Progenitor cell of endocrine pancreas (in vitro differentiated cells): ENCODE measurements at places on chromosomes 5 and 9. TPM values are rescaled to one million over a fixed set of nuclear protein-coding genes. Genes with fewer than 3 reads are reported as not detected.

- no peak for DNase-seq
- H3K27me3 ChIP-seq, result no peaks in the 10 kb centered on the region
- H3K4me1 ChIP-seq, result peaks cover 14% of the 10 kb centered on the region
Observed at GRCh38 chr9:134375430-134376385, 49.5 kb downstream of the RXRA start.

DNA sequence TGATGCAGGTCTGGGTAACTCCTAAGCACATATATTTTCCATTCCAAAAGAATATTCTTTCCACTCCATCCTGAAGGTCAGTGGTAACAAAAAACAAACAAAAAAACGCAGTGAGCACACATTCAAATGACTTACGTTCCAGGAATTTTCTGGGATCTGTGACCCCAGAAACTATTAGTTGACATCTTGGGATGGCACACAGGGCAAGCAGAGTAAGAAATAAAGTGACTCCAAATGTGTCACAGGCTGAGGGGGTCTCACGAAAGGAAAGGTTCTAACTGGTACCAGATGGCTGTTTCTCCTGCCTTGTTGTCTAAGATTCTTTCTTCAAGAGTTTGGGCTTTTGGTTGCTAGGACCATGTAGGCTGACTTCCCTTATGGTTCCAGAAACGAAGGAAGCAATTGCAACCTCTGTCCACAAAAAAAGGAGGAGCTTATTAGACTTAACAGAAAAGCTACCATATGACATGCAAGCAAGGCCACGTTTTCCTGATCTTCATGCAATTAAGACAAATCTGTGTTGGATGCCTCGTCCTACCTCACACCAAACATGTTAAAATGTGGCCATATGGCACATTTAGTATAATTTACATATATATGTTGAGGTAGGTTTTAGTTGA is 32.7 kb downstream of the PTGS1 start:
- H3K4me1 ChIP-seq, result no peaks in the 10 kb centered on the region
- no peaks in the 10 kb centered on the region for H3K36me3 ChIP-seq
- no peak overlapping the region for H3K4me3 ChIP-seq
- no peak overlapping the region for H3K27ac ChIP-seq
- peaks cover 25% of the 10 kb centered on the region for H3K27me3 ChIP-seq

DNA sequence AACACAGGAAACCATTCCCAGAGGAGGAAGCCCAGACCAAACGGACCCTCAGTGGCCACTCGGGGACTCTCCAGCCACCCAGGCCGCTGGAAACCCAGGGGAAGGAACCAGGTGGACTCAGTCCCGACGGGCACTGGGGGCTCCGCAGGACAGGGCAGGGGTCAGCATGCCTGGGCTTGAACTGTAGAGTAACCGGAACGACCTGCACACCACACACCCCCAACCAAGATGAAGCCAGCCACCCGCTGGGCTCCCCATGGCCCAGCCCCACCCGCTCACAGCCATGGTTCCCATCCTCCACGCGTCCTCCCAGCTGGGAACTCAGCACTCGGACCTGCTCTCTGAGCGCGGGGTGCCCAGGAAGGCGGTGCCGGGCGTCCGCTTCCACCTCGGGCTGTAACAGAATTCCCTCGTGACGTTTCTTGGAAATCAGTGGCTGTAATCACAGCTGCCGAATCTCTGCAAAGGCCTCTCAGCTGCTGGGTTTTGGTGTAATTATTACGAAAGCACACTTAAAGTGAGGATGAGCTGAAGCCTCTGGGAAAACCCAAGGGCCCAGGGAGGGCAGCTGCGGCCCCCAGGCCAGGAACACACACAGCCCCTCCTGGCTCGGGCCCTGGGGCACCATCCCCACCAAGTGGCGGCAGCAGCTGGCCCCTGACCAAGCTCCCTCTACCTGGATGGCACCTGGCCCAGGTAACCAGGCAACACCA is 13.8 kb downstream of the NACC2 start:
- H3K36me3 ChIP-seq, result no peaks in the 10 kb centered on the region
- no peak for DNase-seq
- no peak overlapping the region for H3K4me3 ChIP-seq

- H3K27ac ChIP-seq, result no peak overlapping the region
- no peak overlapping the region for H3K4me3 ChIP-seq
- DNase-seq, result no peak
- no peaks in the 10 kb centered on the region for H3K36me3 ChIP-seq
Observed at GRCh38 chr5:159837860-159838259, 78.4 kb upstream of the ADRA1B start.

GRCh38 chr9:68546596-68547390 is 6.1 kb upstream of the TMEM252 start:
- peaks cover 21% of the 10 kb centered on the region for H3K27me3 ChIP-seq
- DNase-seq, result no peak
- H3K36me3 ChIP-seq, result no peaks in the 10 kb centered on the region
- no peak overlapping the region for H3K4me3 ChIP-seq

DNA sequence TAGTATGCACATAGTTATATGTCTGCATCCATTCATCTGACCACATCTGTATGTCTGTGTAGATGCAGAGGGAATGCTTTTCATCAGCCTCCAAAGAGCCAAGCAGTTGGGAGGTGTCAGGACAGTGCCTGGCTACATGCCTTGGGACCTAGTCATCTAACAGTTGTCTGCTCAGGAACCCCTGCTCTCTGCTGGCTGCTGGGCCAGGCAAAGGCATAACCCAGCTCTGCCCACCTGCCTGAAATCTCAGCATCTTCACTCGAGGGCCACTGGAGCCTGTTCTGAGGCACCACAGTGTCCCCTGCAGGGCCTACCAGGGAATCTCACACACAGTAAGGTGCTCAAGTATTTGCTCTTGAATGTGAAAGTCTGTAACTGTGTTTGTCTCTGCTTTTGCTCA is 3.7 kb downstream of the C9orf50 start:
- H3K4me3 ChIP-seq, result no peak overlapping the region
- H3K27ac ChIP-seq, result no peak overlapping the region
- no peaks in the 10 kb centered on the region for H3K36me3 ChIP-seq
- peaks cover 16% of the 10 kb centered on the region for H3K27me3 ChIP-seq
- no peak for DNase-seq

Gene CDC20B
- total RNA-seq, result not detected in 2 replicates

DNA sequence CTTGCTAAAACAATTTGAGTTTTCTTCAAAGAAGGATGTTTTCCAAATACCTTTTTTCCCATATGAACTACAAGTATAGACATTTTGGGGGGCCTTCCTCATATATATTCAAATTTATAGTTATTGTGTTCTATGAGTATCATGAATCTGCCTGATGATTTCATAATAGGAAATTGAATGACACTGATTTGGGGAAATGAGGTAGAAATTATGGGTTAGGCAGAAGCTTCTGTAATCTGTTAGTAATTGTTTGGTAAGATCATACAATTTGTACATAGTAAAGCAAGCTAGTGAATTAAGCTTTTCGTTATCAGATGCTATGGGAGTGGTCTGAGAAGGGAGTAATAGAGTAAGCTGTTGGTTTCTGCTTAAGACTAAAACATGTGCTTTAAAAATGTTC is 98.0 kb downstream of the TRIO start:
- peaks cover 18% of the 10 kb centered on the region for H3K4me1 ChIP-seq
- H3K27me3 ChIP-seq, result no peaks in the 10 kb centered on the region
- H3K4me3 ChIP-seq, result no peak overlapping the region
- H3K36me3 ChIP-seq, result no peaks in the 10 kb centered on the region
